GM12892 (cell line): ENCODE measurements at places on chromosomes 11 and 22.

- DNase-seq: no peak
Observed at GRCh38 chr11:2836315-2837095, 49.1 kb downstream of the CDKN1C start.

GRCh38 chr11:130908770-130909625, 7.3 kb downstream of the SNX19 start:
- DNase-seq: no peak

DNA sequence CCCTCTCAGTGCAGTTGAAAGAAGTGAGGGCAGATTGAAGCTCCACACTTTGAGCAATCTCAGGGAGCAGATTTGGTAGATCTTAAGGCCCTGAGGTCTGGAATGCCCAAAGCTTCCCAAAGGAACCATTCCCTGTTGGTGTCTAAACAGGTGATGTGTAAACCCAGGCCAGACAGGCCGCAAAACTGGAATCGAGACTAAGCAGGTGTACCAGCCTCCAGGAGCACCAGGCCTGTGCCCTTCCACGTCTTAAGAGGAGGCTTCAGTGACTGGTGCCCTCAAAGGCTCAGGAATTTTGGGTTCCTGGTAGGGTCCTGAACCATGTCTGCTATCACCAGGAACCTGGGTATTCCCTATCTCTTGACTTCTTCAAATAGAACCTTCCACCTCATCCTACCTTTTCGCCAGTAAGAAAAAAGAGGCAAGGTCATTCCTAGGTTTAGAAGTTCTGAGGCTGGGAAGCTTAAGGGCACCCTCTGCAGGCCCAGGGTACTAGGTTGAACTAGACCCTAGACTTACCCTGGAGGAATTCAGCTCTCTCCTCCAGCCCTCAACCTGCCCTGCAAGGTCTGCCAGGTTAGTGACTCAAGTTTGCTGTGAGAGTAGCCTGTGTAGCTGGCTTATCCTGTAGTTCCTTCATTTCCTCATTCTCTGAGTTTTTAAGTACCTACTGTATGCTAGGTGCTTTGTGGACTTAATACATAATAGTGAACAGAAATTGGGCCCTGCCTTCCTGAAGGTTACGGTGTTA, 100.0 kb upstream of the NNMT start:
- no peak for DNase-seq

DNA sequence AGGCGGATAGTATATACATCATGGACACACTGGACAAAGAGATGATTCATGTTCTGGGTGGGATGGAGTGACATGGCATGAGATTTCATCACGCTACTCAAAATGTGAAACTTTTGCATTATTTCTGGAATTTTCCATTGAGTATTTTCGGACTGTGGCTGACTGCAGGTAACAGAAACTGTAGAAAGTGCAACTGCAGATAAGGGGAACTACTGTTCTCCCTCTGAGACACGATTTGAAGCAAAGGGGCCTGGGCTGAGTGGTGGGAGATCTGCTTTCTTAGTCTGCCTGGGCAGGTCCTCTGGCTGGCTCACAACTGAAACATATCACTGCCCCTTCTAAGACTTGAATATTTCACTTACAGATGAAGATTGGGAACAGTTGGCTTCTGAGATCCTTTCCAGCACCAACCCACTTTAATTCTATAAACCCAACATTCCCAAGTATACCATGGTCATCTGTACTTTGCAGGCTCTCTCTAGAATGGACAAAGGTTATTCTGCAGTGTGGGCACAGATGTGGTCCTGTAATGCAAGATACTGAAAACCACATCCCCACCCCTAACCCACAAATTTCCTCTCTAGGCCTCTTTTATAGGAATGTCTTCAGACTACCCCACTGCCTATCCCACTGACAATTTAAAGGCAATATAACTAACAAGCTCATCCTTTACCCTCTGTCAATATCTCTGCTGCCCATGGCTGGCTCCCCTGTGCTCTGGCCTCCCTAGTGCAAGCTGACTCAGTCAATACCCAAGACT, 121.1 kb downstream of the KCNC1 start:
- DNase-seq: no peak

- no peak for DNase-seq
Observed at GRCh38 chr11:69661413-69661715, 13.8 kb downstream of the LTO1 start.

DNA sequence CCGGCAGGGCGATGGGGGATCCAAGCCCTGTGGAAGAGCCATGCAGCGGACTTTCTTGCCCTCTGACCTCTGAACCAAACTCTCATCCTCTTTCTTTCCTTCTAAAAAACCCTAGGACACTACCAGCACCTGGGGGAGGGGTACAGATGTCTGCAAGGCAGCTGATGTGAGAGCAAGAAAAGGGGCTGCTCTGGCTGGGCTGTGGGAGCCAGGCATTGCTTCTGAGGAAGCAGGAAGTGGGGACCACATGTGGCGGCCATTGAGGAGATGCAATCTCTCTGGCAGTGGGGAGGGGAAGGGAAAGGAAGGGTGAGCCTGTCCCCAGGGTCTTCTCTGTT, 36.0 kb downstream of the FAM83F start:
- no peak for DNase-seq

GRCh38 chr22:50217543-50218152, 16.8 kb downstream of the SELENOO start:
- DNase-seq: no peak

GRCh38 chr11:2760196-2760871, 60.5 kb upstream of the KCNQ1OT1 start:
- no peak for DNase-seq

- DNase-seq: no peak
Observed at GRCh38 chr22:17112491-17113042, 8.6 kb downstream of the TMEM121B start.

DNA sequence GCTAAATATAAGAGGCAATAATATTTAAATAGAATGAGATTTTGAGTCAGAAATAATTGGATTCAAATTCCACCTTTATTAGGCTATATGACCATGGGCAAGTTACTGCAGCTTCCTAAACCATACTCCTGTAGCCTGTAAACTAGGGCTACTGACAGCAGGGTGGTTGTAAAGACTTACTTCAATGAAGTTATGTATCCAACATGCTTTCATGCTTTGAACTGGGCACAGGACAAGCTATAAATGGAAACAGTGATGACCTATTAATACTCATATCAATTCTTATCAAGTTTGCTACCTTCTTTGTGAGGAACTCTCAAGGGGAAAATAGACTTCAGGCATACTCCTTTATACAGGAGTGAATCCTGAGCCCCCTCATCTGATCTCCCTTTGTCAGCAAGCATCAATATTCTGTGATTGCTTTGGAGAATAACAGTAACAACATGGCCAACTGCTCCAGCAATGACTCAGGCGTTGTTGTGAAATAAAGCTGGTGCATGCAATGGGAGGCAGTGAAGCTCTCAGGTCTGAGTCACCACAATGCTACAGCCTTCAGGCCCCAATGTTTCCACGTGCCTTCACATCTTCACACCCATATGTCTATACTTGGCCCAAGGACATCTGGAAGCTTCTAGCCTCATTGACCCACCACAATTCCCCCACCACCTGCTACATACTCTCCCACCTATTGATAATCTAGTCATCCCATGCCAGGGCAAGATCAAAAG, 102.5 kb downstream of the KCNA4 start:
- no peak for DNase-seq

DNA sequence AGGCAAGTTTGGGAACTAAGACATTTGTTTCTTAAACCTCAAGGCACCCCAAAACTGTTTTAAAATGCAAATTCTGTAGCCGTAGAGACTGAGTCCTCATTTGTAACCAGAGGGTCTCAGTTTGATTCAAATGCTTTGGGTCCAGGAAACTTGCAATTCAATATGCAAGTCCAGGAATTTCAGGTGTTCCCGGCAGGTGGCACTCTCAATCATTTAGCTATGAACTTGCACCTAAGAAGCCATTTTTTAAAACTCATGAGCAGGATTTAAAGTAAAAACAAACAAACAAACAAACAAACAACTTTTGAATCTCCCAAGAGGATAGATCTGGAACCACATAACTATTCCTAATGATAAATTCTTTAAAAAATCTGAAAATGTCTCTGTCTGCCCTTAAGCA, 8.7 kb upstream of the ABTB2 start:
- DNase-seq: no peak

DNA sequence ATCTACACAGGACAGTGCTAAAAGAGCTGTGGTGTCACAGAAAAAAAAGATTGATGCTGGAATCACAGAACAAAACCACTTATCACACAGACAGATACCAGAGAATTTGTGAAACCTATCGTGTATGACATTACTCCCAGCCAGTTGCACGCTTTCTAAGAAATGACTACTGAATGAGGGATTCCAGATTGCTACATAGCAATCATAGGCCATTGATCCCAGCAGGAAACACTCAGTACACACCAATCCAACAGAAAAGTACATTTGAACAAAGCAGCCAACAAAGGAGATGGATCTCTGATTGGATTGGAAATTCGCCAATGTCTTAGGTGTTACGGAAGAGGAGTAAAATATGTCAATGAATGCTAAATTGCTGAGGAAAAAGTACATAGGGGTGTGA, 4.8 kb upstream of the OR8H1 start:
- no peak for DNase-seq

DNA sequence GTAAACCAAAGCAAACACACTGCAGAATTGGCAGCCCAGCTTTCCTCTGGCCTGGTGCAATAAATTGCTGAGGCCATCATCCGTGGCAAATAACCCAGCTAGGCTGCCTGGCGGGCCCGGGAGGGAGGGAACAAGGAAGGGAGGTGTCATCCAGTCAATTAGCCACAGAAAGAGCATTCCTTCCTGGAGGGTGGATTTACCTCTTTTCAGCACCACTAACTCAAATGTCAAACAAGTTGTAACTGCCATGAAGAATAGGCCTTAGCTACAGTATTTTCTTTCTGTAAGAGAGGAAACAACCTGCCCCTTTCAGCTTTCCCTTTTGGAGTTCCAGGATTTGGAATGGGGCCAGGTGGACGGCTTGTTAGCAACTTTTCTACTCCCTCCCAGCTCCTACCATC, 163.8 kb upstream of the BDNF start:
- no peak for DNase-seq
